ENCODE measurements at places on chromosomes 11 and 22. TPM values are rescaled to one million over a fixed set of nuclear protein-coding genes. Genes with fewer than 3 reads are reported as not detected.

The OTOG gene
- total RNA-seq: 0.23 TPM

The MRGPRE gene
- not detected for total RNA-seq

The VWCE gene
- total RNA-seq: 2.4 TPM

The GUCY1A2 gene
- 8.2 TPM for total RNA-seq

The NOL12 gene
- 13.5 TPM for total RNA-seq

The BANF1 gene
- 37.6 TPM for total RNA-seq

The MS4A6E gene
- not detected for total RNA-seq

The TRIM49 gene
- total RNA-seq: not detected

The TBX10 gene
- not detected for total RNA-seq

The OR52N4 gene
- total RNA-seq: not detected

The CNGA4 gene
- total RNA-seq: 0.23 TPM

The C11orf91 gene
- not detected for total RNA-seq

The CCDC34 gene
- total RNA-seq: 5.9 TPM

The C11orf65 gene
- total RNA-seq: 0.64 TPM

The NCAM1 gene
- total RNA-seq: 102 TPM

The TMPRSS5 gene
- 1.5 TPM for total RNA-seq

The OR5P2 gene
- 0.18 TPM for total RNA-seq

The ZP1 gene
- total RNA-seq: not detected

The MMP1 gene
- 0.06 TPM for total RNA-seq

The BATF2 gene
- total RNA-seq: 2.4 TPM

The IGF2 gene
- total RNA-seq: 562 TPM

The OR8G1 gene
- total RNA-seq: not detected

The TSSK2 gene
- not detected for total RNA-seq

The BCO2 gene
- 6.7 TPM for total RNA-seq

The KREMEN1 gene
- total RNA-seq: 41.0 TPM

The SLC22A6 gene
- total RNA-seq: 9.7 TPM

The CCDC81 gene
- 2.6 TPM for total RNA-seq

The DSCAML1 gene
- total RNA-seq: 6.0 TPM

The ANAPC15 gene
- total RNA-seq: 11.7 TPM

The GLYATL1 gene
- total RNA-seq: 115 TPM

The BTG4 gene
- not detected for total RNA-seq

The UBXN1 gene
- total RNA-seq: 89.0 TPM

The PKNOX2 gene
- total RNA-seq: 9.3 TPM

The NRIP3 gene
- total RNA-seq: 1.3 TPM

The MEI1 gene
- total RNA-seq: 3.0 TPM

The VPREB1 gene
- 1.2 TPM for total RNA-seq

The KRTAP5-4 gene
- total RNA-seq: not detected

The SERPING1 gene
- 53.5 TPM for total RNA-seq

The CD6 gene
- total RNA-seq: 1.2 TPM

The SSTR3 gene
- total RNA-seq: 0.35 TPM

The RAB39A gene
- 1.5 TPM for total RNA-seq

The ST14 gene
- total RNA-seq: 39.8 TPM

The DCPS gene
- total RNA-seq: 9.7 TPM

The MRGPRF gene
- total RNA-seq: 26.7 TPM

The SYTL2 gene
- total RNA-seq: 81.9 TPM

The OR4A16 gene
- not detected for total RNA-seq

The TEAD1 gene
- 105 TPM for total RNA-seq

The CHID1 gene
- 55.0 TPM for total RNA-seq

Measured in metanephros (tissue), 2 donors.